ENCODE measurements at places on chromosomes 13 and 19. TPM values are rescaled to one million over a fixed set of nuclear protein-coding genes. Genes with fewer than 3 reads are reported as not detected.

The SPACA7 gene
- total RNA-seq = not detected

The RASAL3 gene
- under 0.01 TPM for total RNA-seq

The ZIM2 gene
- total RNA-seq = not detected

The ARHGEF18 gene
- total RNA-seq = 36.2 TPM

The FBXO17 gene
- total RNA-seq = 21.5 TPM

The STK24 gene
- total RNA-seq = 65.6 TPM

The PAK4 gene
- total RNA-seq = 11.3 TPM

The NCAN gene
- not detected for total RNA-seq

The ZNF846 gene
- total RNA-seq = 12.5 TPM

The TNFSF9 gene
- 0.14 TPM for total RNA-seq

The TEX29 gene
- total RNA-seq = not detected

The BEST2 gene
- total RNA-seq = not detected

The MIPEP gene
- 12.0 TPM for total RNA-seq

The TTYH1 gene
- not detected for total RNA-seq

The ATP12A gene
- not detected for total RNA-seq

The ZNF43 gene
- 7.2 TPM for total RNA-seq

The NCCRP1 gene
- not detected for total RNA-seq

The ZNF730 gene
- total RNA-seq = 2.1 TPM

The MYO1F gene
- under 0.01 TPM for total RNA-seq

The SGCG gene
- 5.2 TPM for total RNA-seq

The URAD gene
- not detected for total RNA-seq

The FAM83E gene
- total RNA-seq = 0.30 TPM

The LRRC63 gene
- under 0.01 TPM for total RNA-seq

The ZNF675 gene
- 6.2 TPM for total RNA-seq

The ACTL9 gene
- not detected for total RNA-seq

The SULT2A1 gene
- not detected for total RNA-seq

The CALR3 gene
- 0.09 TPM for total RNA-seq

The GADD45B gene
- total RNA-seq = 44.2 TPM

The LILRB4 gene
- not detected for total RNA-seq

The RGCC gene
- total RNA-seq = 0.59 TPM

All from smooth muscle cell of the umbilical artery (primary cell).